IMR-90 (cell line): ENCODE measurements at places on chromosomes 6 and 20. TPM values are rescaled to one million over a fixed set of nuclear protein-coding genes. Genes with fewer than 3 reads are reported as not detected.

GRCh38 chr20:49615401-49616153, 47.6 kb upstream of the PTGIS start:
- no peak overlapping the region for H3K27ac ChIP-seq
- H3K4me1 ChIP-seq: peaks cover 4% of the 10 kb centered on the region; the same call in 1 of the 2 replicates
- no peak overlapping the region for H3K4me3 ChIP-seq
- no peaks in the 10 kb centered on the region for H3K36me3 ChIP-seq
- peaks cover 2% of the 10 kb centered on the region; the same call in 1 of the 2 replicates for H3K27me3 ChIP-seq
- no peak for DNase-seq

DNA sequence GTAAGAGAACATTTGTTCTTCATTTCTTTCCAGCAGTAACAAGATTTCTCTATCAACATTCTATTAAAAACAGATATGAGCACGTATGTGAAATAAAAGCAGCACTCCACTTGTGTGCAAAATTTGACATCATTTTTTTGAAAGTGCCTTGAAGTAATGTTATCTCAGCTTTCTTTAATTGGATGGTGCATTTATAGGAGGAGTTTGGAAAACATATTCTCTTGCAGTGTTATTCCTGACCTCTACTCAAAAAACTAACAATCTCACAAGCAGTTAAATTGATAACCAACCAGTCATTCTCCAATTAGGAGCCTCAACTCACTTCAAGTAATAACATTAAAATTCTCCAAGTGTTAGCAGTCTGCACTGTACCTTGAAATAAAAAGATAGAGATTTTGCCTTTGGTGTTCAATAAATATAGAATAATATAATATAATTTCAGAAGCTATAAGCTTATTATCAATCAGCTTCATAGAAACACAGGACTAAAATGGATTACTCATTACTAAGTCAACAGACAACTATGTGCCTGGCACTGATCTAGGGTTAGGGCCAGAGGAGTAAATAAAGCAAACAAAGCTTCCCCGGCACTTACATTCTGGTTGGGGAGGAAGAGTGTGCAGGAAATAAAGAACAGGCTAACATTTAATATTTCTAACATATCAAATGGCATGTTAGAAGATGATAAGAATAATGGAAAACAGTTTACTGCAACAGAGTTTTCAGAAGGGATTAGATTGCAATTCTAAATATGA, 149.0 kb upstream of the SGK1 start:
- no peak overlapping the region for H3K4me3 ChIP-seq
- H3K27me3 ChIP-seq: no peaks in the 10 kb centered on the region
- peak; percentile 34 for DNase-seq
- no peaks in the 10 kb centered on the region for H3K36me3 ChIP-seq
- no peak overlapping the region for H3K27ac ChIP-seq

Gene ECHDC1
- total RNA-seq: 40.3 and 114 TPM in 2 replicates

DNA sequence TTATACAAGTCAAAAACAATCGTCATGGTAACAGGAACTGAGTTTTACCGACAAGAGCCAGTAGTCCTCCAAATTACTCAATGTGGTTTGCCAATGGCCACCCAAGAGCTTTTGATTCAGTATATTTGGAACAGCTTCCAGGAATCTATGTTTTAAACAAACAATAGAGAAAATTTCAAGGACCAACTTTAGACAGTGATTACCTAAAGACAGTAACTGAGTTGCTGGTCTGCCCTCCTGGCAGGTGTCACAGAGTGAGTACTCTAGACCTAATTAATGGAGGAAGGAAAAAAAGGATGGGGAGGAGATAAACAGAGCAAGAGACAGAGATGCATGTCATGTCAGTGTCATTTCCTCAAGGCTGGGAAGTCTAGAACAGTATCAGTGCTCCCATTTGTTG, 361.3 kb upstream of the BTBD3 start:
- H3K4me1 ChIP-seq: no peaks in the 10 kb centered on the region
- H3K36me3 ChIP-seq: no peaks in the 10 kb centered on the region
- peaks cover 3% of the 10 kb centered on the region for H3K27me3 ChIP-seq
- no peak for DNase-seq

DNA sequence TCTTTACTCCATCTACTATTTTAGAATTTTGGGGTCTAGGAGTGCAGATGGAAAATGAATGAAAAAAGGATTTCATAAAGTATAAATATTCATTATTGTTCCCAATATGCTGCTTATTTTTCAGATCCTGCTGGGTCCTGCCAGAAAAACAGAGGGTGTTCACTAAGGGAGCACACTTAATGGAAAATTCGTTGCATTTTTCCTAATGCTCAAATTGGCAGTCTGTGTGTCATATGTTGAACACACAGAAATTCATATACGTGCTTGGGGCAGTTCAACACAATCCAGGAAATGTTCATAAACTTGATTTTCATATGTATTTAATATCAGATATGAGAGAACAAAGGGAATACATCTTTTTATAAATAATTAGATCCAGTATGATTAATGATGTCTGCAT, 1019.4 kb downstream of the EPHA7 start:
- no peaks in the 10 kb centered on the region for H3K36me3 ChIP-seq
- no peaks in the 10 kb centered on the region for H3K4me1 ChIP-seq
- no peak overlapping the region for H3K27ac ChIP-seq

DNA sequence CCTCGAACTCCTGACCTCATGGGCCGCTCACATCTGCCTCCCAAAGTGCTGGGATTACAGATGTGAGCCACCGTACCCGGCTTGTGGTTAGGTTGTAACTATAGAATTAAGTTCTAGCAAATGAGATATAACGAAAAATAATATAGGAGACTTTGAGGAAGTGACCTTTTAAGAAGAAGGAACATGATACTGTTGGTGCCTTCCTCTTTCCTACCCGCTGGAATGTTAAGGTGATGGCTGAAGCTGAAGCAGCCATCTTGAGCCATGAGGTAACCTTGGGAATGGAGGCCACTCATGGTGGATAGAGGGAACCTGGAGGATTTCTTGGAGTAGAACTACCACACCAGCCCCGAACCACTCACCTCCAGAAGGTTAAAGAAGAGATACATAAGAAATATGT, 48.1 kb upstream of the MDGA1 start:
- H3K4me3 ChIP-seq: no peak overlapping the region
- H3K27me3 ChIP-seq: peaks cover 36% of the 10 kb centered on the region
- H3K36me3 ChIP-seq: no peaks in the 10 kb centered on the region
- H3K27ac ChIP-seq: no peak overlapping the region
- H3K4me1 ChIP-seq: no peaks in the 10 kb centered on the region
- DNase-seq: no peak

- peak within 1 kb of the TSS; percentile 83 for H3K4me3 ChIP-seq
- peaks cover 5% of the 10 kb centered on the region for H3K4me1 ChIP-seq
- H3K27ac ChIP-seq: peak within 1 kb of the TSS; percentile 13
- H3K36me3 ChIP-seq: no peaks in the 10 kb centered on the region
Measured at GRCh38 chr6:31403283-31404060, at the start of gene MICA. Gene MICA (plus strand): TSS chr6:31403595. CDS start chr6:31403633, 38 bp downstream.

DNA sequence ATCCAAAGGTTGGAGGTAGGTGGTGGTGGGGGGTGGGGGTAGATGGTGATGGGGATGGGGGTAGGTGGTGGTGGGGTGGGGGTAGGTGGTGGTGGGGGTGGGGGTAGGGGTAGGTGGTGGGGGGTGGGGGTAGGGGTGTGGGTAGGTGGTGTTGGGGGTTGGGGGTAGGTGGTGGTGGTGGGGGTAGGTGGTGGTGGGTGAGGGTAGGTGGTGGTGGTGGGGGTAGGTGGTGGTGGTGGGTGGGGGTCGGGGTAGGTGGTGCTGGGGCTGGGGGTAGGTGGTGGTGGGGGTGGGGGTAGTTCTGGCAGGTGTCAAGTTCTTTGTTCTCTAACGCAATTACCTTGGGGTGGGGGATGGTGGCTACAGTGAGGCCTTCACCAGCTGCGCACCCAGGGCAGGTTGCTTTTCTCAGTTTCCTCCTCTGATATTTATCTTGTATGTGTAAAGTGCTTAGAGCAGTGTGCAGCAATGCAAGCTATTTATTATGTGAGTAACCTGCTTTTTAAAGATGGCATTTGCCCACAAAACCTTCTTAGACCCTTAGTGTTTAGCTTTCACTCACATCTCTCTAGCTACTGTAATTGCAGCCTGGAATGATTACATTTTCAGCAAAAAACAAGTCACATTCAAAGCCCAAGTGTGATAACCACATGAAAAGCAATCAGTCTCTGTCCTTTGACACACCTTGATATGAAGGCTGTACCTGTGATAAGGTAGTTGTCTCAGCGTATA, 8.2 kb upstream of the CCDC167 start:
- no peak overlapping the region for H3K4me3 ChIP-seq
- no peaks in the 10 kb centered on the region for H3K36me3 ChIP-seq

Gene LGSN
- total RNA-seq: not detected in 2 replicates

- no peak for DNase-seq
- H3K36me3 ChIP-seq: no peaks in the 10 kb centered on the region
- H3K27me3 ChIP-seq: peaks cover 3% of the 10 kb centered on the region; the same call in 1 of the 2 replicates
- no peak overlapping the region for H3K27ac ChIP-seq
- H3K4me3 ChIP-seq: no peak overlapping the region
Measured at GRCh38 chr6:54109586-54109985, 1.7 kb upstream of the MLIP start.

DNA sequence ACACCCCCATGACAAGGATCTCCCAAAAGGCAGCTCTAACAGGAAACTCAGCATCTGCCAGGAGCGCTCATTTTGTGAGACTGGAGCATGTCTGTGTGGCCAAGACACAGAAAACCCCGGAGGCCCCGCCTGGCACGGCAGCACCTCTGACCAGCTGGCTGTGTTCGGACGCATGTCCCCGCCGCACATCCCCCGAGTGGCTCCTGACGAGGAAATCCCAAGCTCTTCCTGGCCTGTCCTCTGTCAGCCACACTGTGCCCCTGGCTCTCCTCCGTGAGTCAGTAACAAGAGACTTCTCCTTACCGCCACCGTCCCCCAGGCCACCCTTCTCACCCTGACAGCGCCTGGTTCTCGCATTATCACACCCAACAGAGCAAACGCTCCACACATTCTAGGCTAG, 14.4 kb downstream of the SLC2A4RG start:
- no peak for DNase-seq
- no peaks in the 10 kb centered on the region for H3K4me1 ChIP-seq
- H3K27me3 ChIP-seq: no peaks in the 10 kb centered on the region
- no peak overlapping the region for H3K27ac ChIP-seq

- no peak for DNase-seq
- H3K4me1 ChIP-seq: no peaks in the 10 kb centered on the region
- peaks cover 6% of the 10 kb centered on the region for H3K27me3 ChIP-seq
- H3K27ac ChIP-seq: no peak overlapping the region
Measured at GRCh38 chr20:6735942-6736845, 31.3 kb upstream of the BMP2 start.

GRCh38 chr6:161273274-161273751, 548 bp downstream of the AGPAT4 start:
- H3K27me3 ChIP-seq: no peaks in the 10 kb centered on the region
- DNase-seq: peak; percentile 48
- H3K36me3 ChIP-seq: no peaks in the 10 kb centered on the region
- 0 out of 2 replicates have a peak, but pooled peaks cover 1% of the 10 kb centered on the region for H3K4me1 ChIP-seq
- H3K4me3 ChIP-seq: peak overlapping the region; percentile 68

DNA sequence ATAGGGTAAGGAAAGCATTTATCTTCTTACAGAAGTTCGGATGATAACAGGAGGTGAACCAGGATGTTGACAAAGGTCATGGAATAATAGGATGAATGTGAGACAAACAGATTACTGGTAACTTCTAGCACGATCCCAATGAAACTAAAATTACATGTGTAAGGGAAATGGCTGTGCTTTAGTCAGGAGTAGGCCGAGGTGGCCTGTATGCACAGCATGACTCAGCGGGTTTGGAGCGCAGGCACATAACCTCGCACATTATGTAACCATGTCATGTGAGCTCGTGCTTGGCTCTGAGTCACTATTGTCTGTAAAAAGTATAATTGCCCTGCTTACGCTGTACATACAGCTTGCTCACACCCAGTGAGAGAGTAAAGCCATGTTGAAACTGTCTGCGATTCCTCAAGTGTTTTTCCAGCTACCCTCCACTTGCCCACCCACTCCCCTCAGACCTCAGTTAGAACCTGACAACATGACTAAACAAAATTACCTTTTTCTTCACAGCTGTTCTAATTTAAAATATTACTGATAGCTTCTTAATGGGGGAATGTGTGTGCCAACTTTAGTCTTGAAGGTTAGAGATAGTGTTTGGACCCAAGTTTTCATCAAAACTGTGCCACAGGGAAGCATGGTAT, 8.2 kb downstream of the CYB5R4 start:
- no peak overlapping the region for H3K4me3 ChIP-seq
- peaks cover 9% of the 10 kb centered on the region; the same call in 1 of the 2 replicates for H3K36me3 ChIP-seq
- peak overlapping the region; percentile 37; the same call in 1 of the 2 replicates for H3K27ac ChIP-seq
- H3K27me3 ChIP-seq: no peaks in the 10 kb centered on the region
- peak; percentile 92 for DNase-seq

Gene ENPP4
- total RNA-seq: under 0.01 TPM in 2 replicates

DNA sequence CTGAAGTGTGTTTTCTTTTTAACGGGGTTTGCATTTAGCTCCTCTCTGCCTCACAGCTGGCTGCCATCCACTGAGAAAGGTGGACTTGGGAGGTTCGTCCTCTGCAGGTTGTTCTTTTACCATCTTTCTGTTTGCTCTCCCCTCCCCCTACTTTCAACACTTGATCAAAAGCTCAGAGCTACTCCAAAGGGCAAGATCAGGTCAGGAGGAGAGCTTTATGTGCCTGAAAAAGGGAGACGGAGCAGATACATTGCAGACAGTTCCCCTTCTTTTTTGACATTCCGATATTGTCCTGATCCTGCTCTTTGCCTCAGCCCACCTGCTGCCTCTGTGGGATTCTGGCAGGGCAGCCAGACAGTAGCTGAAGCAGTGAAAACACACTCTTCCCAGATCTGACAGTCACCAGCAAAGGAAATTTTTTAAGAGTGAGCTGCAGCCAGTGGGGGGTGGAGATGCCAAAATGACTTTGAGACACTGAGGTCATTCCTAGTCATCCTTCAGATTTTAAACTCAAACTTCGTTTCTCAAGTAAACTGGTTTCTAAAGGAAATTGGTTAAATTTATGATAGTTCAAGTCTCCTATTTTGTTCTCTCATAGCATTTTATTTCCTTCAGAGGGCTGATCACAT, 26.5 kb downstream of the SMLR1 start:
- H3K4me3 ChIP-seq: no peak overlapping the region
- H3K27me3 ChIP-seq: no peaks in the 10 kb centered on the region
- peaks cover 15% of the 10 kb centered on the region for H3K4me1 ChIP-seq
- H3K36me3 ChIP-seq: peaks cover 15% of the 10 kb centered on the region

Gene PSORS1C2
- total RNA-seq: not detected in 2 replicates

- H3K27me3 ChIP-seq: no peaks in the 10 kb centered on the region
- DNase-seq: no peak
- H3K27ac ChIP-seq: no peak overlapping the region
- no peaks in the 10 kb centered on the region for H3K36me3 ChIP-seq
- H3K4me1 ChIP-seq: no peaks in the 10 kb centered on the region
Measured at GRCh38 chr6:116152620-116153019, 26.7 kb upstream of the COL10A1 start.

Gene NOL4L
- 4.7 and 5.6 TPM in 2 replicates for total RNA-seq

- H3K4me3 ChIP-seq: no peak overlapping the region
- peaks cover 6% of the 10 kb centered on the region for H3K4me1 ChIP-seq
- no peak for DNase-seq
- no peak overlapping the region for H3K27ac ChIP-seq
Measured at GRCh38 chr6:157224178-157224950, 99.0 kb downstream of the TMEM242 start.
